ENCODE measurements at places on chromosomes 7 and 10.
A peak's percentile ranks its signal among the peaks of the same experiment; 100 is the strongest.

- no peak for DNase-seq
These were observed 44.7 kb downstream of the PTPRN2 start for GRCh38 chr7:158542651-158543566.

GRCh38 chr10:51382181-51382580 lies 307.9 kb downstream of the PRKG1 start:
- DNase-seq: no peak

DNA sequence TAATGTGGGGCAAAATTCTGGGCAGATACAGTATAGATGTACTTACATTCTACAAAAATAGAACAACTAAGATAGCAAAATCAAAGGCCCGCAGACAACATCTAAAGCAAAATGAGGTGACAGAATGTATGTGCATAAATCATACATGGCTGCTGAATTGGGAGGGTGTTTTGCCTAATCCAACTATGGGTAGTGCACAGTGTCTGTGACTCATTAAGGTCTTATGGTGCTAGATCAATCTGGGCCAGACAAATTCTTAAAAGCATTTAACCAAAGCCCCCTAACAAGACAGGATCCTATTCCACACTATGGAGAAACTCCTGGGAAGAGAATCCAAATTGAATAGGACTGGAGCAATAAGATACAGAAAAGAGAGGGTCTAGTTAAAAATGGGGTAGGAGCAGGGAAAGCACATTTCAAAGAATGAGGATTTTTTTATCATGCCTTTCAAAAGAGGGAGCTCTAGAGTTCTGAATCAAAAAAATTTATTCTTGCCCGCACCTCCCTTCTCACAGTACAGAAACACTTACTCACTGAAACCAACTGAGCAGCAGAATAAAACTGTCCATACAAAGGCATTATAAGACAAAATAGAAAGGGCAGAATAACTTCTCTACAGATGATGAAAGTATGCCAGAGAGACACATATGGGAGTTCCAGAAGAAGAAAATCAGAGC lies 181.3 kb downstream of the RNLS start:
- peak; percentile 26 for DNase-seq

- DNase-seq: no peak
These were observed 153.4 kb upstream of the GDF10 start for GRCh38 chr10:47146572-47146971.

DNA sequence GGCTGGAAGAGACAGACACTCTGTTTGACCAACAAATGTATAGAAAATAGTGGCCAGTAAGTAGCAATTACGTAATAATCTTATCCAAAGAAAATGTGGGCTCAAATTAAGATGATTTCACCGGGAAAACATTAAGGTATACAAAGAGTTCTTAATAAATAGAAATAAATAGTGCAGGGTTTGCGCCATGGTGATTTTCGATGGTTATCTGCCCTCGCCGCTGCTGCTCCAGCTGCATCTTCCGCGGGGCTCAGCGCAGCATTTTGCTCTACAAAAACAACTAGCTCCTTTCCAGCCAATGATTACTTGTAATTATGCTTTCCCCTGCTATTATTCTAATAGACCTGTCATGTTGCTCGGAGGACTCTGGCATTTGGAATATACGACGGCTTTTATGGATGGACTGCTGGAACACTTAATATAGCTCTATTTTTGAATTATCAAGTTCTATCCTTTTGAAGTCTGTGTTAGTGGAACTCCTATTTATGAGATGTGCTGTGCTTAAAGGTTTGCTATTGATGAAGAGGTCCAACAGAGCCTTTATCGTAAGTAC lies 103.8 kb downstream of the BUB3 start:
- DNase-seq: no peak

GRCh38 chr7:978049-978346 lies 2.6 kb upstream of the COX19 start:
- no peak for DNase-seq

DNA sequence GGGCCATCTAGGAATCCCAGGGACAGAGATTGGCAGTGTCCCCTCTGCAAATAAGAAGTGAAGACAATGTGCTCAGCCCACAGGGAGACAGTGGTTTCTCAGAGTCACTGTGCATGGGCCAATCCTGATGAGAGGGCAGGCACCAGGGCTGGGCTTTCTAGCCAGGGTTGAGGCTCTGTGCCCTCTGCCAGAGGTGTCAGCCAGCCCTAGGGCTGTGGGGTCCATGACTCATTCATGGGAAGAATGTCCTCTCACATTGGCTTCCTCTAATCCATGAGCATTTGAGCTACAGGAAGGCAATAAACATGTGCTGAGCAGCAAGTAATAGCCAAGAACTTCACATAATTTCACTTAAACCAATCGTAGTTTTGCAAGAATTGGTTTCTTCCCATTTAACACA lies 482.0 kb upstream of the MGMT start:
- DNase-seq: no peak

GRCh38 chr10:3803295-3803926 lies 18.4 kb upstream of the KLF6 start:
- peak; percentile 49 for DNase-seq

DNA sequence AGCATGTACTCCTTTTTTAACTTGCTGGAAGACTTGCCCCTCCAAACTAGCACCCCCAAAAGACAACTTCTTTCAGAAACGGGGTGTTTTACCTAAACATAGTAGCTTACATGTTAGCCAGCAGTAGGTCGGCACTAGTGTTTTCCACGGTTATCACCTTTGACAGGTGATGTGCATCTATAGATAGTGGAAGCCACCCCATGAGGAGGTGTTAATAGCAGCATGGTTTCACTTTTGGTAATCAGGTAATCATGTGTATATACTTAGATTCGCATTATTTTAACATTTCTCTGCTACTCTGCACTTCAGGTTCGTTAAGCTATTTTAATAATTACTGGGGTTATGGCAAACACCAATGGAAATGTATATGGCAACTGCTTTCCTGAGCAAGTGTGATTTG lies 17.6 kb downstream of the SRI start:
- DNase-seq: no peak

DNA sequence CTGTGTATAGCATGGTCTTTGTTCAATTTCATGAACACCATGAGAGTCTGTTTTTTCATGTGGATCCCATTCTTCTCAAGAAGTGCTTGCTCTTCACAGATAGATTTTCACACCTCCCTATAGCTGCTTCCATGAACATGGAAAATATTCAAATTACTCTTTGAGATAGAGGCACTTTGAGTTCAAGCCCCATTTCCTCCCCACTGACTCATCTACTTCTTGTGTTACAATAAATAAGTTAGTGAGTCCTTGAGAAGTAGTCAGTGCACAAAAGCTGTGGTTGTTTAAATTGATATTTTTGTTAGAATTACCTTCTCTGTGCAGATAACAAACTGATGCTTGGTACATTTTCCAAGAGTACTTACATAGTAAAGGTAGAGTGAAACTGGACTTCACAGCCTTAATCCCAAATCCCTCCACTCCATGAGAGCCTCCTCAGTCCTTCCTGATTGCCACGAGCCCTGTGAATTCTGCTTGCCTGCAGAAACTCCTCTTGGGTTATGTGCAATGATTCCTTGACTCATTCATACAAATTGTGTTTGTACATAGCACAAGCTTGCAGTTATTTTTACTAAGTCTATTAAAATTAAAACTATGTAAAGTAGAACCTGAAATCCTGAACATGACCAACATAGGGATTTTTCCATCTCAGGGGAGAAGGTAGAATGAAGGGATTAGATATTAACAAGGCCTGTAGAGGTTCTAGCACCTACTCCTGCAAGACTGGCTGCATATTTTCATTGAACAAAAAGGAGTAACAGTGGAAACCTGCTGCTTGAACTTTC lies 496.2 kb downstream of the TNS3 start:
- DNase-seq: no peak

- no peak for DNase-seq
These were observed 148.3 kb downstream of the SVIL start for GRCh38 chr10:29486433-29486832.

DNA sequence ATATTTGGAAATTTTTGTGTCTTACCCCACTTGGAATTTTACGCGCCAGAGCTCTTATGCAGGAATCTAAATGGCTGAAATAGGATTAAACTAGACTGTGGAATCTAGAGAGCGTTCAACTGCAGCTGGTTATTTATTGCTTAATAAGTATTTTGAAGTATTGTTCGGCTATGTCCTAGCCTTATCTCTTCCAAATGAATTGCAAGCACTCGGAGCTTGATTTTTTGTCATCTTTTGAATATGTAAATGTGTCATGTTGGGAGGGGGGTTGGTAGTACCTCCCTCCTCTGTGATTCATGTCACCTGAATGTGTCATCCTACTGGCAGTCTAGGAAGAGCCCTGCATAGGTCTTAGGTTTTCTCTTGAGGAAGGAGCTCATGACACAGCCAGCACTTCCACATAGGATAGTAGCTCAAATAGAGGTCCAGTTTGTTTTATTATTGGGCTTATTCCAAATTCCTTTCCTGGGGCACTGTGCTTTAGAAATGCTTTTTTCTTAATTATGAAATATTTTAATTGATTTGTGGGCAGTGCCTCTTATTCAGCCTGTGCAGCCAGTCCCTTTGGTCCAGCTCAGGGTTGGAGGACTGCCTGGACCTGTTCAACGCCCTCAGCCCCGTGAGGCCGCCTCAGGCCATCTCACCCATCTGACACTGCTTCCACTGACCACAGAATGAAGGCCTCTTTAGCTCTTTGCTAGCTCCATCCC lies 22.5 kb upstream of the TRIL start:
- no peak for DNase-seq

- no peak for DNase-seq
These were observed 131.1 kb downstream of the WDR37 start for GRCh38 chr10:1187151-1187854.

- DNase-seq: no peak
These were observed 99.6 kb upstream of the BMPER start for GRCh38 chr7:33805630-33806233.

- DNase-seq: no peak
These were observed 158.6 kb downstream of the SNX13 start for GRCh38 chr7:17781491-17782215.
